ENCODE measurements at places on chromosomes 11 and 22.

DNA sequence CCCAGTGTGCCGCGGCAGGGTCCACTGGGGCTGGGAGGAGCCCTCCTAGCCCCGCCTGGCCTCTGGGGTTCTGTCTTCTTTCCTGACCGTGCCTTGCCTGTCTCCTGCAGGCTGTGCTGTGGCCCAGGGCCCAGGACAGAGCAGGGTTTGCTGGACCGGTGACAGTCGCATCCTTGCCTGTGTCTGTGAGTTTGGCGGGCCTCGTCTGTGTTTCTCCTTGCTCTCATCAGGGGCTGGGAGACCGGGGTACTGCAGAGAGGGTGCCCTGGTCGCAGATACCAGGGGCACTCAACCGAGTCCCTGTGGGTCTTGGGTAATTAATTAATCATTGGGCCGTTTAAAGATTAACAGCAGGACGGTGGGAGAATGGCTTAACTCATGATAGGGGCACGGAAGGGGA lies 29.9 kb downstream of the RPL3 start:
- no peak for DNase-seq

DNA sequence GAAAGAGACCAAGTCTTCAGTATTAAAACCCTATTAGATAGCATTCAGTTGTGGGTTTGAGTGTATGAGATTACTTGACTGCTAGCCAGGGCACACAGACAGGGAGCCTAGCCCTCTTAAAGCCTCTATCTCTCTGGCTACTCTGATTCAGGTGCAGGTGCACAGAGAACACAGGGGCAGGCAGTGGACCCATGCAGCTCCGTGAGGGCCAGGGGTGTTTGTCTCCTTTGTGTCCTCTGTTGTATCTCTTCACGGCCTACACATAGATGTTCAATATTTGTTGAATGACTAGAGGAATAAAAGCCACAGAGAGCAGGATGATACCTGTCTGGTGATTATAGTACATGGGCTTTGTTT lies 21.5 kb upstream of the AIFM3 start:
- DNase-seq, result no peak

GRCh38 chr11:1906181-1906580 lies 13.3 kb upstream of the TNNT3 start:
- no peak for DNase-seq

GRCh38 chr11:97019305-97019704 lies 629.5 kb downstream of the JRKL start:
- no peak for DNase-seq

DNA sequence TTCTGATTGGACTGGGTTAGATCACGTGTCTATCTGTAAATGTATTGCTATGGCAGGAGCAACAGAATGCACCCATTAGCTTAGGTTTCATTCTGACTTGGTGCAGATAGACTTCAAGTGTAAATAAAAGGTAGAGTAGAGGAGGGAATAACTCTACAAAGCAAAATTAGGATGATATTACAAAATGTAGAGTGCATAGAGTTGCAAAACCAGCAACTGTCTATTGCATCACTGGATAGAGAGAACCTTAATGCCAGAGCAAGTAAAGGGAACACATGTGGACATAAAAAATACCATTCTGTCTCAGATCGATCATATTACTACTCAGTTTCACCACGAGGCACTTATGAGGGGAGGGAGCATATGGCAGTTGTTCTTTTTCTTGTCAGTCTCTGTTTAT lies 22.0 kb upstream of the CAT start:
- no peak for DNase-seq

- no peak for DNase-seq
Observed at GRCh38 chr22:26718905-26719304, 61.5 kb downstream of the MIAT start.

DNA sequence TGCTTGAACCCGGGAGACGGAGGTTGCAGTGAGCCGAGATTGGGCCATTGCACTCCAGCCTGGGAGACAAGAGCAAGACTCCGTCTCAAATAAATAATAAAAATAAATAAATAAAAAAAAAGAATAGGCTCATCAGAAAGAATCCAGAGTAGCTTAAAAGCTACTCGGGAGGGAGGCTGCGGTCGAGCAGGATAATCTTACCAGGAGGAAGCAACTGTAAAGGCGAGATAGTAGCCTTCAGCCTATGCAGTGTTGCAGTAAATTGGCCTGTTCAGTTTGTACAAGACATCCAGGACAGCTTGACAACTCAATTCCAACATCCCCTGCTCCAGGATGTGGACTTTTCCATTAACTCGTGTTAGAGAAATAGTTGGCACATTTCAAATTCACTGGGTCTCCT lies 1164.7 kb downstream of the LRRC4C start:
- no peak for DNase-seq
